ENCODE measurements at places on chromosomes 16 and 17. TPM values are rescaled to one million over a fixed set of nuclear protein-coding genes. Genes with fewer than 3 reads are reported as not detected.

- no peak for DNase-seq
Observed at GRCh38 chr16:57252148-57252721, 7.2 kb downstream of the ARL2BP start.

DNA sequence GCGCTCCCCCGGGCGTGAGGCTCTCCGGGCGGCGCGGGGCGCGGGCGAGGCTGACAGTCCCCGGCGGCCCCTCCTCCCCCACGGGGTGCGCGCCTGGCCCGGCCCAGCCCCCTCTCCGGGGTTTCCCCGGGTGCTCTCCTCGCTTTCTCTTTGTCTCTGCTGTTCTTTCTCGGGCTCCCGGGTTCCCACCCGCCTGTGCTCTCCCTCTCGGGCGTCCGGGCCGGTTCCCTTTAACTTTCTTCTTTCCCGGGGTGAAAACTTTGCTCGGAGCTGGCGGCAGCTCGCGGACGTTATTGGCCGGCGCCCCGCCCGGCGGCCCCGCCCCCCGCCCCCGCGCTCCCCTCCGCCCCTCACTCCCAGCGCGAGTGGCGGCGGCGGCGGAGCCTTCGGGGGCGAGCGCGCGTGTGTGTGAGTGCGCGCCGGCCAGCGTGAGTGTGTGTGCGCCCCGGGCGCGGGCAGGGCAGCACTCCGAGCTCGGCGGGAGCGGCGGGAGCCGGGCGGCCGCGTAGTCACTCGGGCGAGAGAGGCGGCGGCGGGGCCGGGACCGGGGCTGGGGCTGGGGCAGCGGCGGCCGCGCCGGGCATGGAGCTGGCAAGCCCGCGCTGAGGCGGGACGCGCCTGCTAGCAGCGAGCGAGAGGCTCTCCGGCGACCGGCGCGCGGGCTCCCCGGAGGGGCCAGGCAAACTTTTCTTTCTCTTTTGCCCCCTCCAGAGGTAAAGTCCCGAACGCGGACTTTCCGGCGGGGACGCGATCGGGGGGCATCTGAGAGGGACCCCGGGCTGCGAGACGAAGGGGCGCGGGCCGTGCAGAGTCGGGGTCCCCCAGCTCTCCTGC, at the start of gene NTN1:
NTN1 (plus strand) TSS at position 353 of the 834 bp plus-strand sequence. CDS start 864 bp downstream, outside the sequence.
- peak; percentile 61 for DNase-seq

DNA sequence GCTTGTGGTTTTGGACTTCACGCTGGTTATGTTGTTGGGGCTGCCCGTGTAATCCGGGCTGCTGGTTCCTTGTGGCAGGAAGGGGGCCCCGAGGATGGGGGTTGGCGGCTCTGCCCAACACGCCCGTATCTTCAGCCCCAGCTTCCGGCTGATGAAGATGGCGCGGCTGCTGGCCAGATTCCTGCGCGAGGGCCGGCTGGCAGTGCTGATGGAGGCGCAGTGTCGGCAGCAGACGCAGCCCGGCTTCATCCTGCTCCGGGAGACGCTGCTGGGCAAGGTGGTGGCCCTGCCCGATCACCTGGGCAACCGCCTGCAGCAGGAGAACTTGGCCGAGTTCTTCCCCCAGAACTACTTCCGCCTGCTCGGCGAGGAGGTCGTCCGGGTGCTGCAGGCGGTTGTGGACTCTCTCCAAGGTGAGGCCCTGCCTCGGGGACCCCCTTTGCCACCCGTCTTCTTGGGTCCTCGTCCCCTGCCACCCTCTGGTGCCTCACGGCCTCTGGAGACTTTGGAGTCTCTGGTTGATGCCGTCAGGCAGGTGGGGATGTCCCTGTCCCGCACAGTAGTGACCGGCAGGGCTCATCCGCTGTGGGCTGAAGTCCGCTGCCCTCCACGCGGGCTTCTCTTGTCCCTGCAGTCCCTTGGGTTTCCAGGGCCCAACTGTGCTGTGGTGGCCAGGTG, 2.2 kb downstream of the TELO2 start:
- DNase-seq = no peak

DNA sequence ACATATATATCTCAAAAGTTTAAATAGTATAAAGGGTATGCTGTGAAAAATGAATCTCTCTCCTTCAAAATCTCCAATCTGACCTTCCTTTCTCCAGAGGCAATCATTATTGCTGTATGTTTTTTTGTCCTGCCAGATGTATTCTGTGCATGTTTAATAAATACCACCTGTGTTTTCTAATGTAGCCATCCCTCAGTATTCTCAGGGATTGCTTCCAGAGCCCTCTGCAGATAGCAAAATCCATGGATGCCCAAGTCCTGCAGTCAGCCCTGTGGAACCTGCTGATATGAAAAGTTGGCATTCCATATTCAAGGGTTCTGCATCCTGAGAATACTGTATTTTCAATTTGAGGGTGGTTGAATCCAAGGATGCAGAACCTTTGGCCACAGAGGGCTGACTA, 42.9 kb downstream of the BPTF start:
- DNase-seq = no peak

GRCh38 chr17:13266606-13267005, 248.8 kb upstream of the ELAC2 start:
- DNase-seq = no peak

NATD1 gene
- total RNA-seq = 45.9 TPM

GRCh38 chr16:4994719-4995434, 36.7 kb downstream of the SEC14L5 start:
- DNase-seq = no peak

FBXW10 gene
- total RNA-seq = not detected

NOTUM gene
- total RNA-seq = 39.8 TPM

PRSS53 gene
- 20.4 TPM for total RNA-seq

- DNase-seq = no peak
Observed at GRCh38 chr17:45430738-45431530, 1.7 kb downstream of the ARHGAP27 start.

All from glutamatergic neuron (in vitro differentiated cells).